Mesangial cell (primary cell): ENCODE measurements at places on chromosomes 4 and X. TPM values are rescaled to one million over a fixed set of nuclear protein-coding genes. Genes with fewer than 3 reads are reported as not detected.

The CT45A10 gene
- not detected in 2 replicates for total RNA-seq

The UGT2B17 gene
- total RNA-seq: 0.25 TPM in 1 of 2 replicates, not detected in the other

The CTSO gene
- 2.8 and 11.0 TPM in 2 replicates for total RNA-seq

The CXorf65 gene
- total RNA-seq: not detected in 2 replicates

The ANK2 gene
- total RNA-seq: 13.9 and 24.0 TPM in 2 replicates

The ITGB1BP2 gene
- 0.38 and 1.6 TPM in 2 replicates for total RNA-seq
